Mesothelial cell of epicardium (in vitro differentiated cells): ENCODE measurements at places on chromosomes 5 and 9. TPM values are rescaled to one million over a fixed set of nuclear protein-coding genes. Genes with fewer than 3 reads are reported as not detected.

- peaks cover 10% of the 10 kb centered on the region for H3K4me1 ChIP-seq
- no peak for DNase-seq
- H3K4me3 ChIP-seq, result no peak overlapping the region
- H3K27me3 ChIP-seq, result no peaks in the 10 kb centered on the region
- no peak overlapping the region for H3K27ac ChIP-seq
These were observed 21.1 kb downstream of the ORM2 start for GRCh38 chr9:114350636-114351401.

DNA sequence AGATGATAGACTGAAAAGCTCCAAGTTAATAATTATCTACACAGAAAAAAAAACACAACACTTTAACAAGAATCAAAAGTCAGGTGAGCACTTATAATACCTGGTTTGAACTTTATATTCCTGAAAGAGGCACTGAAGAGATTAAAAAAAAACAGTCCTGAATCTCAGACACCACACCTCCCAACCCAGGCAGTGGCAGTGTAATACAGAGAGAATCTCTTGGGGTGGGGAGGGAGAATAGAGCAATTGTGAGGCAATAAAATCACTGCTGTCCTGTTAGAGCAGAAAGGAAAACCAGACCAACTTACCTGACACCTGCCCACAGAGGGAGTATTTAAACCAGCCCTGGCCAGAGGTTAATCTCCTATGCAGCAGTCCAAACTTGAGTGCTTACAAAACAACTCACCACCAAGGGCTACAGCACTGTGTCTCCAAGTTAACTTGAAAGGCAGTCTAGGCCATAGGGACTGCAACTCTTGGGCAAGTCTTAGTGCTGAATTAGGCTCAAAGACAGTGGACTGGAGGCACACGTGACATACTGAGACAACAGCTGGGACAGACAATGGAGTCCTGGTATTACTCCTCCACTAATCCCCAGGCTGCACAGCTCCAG is 54.2 kb downstream of the SLCO4C1 start:
- DNase-seq, result no peak
- no peak overlapping the region for H3K27ac ChIP-seq
- H3K4me3 ChIP-seq, result no peak overlapping the region
- H3K4me1 ChIP-seq, result no peaks in the 10 kb centered on the region

GRCh38 chr5:9239071-9239470 is 306.8 kb downstream of the SEMA5A start:
- no peak overlapping the region for H3K4me3 ChIP-seq
- no peak overlapping the region for H3K27ac ChIP-seq
- no peaks in the 10 kb centered on the region for H3K27me3 ChIP-seq
- no peak for DNase-seq
- H3K4me1 ChIP-seq, result peaks cover 36% of the 10 kb centered on the region

DNA sequence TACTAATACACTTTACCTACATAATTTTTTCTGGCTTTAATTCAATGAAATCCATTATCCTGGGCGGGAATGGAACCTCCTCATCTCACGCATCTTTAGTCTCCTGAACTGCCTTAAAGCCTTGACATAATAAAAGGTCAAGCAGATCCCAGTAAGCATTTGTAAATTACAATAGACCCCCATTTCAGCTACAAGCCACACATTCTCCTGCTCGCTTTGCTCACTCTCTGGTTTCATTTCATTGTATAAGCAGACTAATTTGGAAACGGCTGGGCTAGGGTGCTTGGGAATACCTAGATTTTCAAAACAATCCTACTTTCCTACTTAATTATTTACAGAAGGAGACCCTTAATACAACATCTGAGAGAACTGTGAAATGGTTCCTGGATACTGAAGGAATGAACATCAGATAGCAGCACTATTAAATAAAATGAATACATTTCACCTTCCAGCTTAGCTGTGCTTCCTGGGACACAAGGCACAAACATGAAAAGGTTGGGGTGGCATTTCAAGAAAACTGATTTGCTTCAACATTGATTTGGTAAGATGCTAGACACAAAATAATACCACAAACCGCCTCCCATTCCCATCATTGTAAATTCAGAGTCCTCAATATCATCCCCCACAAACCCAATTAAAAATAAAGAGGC is 1.5 kb downstream of the JAKMIP2 start:
- H3K4me3 ChIP-seq, result peak overlapping the region; percentile 2
- DNase-seq, result no peak
- peaks cover 6% of the 10 kb centered on the region for H3K27me3 ChIP-seq

GRCh38 chr5:87048156-87048555 is 219.5 kb upstream of the RASA1 start:
- H3K4me3 ChIP-seq, result no peak overlapping the region
- no peak overlapping the region for H3K27ac ChIP-seq
- no peaks in the 10 kb centered on the region for H3K27me3 ChIP-seq
- no peaks in the 10 kb centered on the region for H3K4me1 ChIP-seq
- H3K36me3 ChIP-seq, result peaks cover 5% of the 10 kb centered on the region

DNA sequence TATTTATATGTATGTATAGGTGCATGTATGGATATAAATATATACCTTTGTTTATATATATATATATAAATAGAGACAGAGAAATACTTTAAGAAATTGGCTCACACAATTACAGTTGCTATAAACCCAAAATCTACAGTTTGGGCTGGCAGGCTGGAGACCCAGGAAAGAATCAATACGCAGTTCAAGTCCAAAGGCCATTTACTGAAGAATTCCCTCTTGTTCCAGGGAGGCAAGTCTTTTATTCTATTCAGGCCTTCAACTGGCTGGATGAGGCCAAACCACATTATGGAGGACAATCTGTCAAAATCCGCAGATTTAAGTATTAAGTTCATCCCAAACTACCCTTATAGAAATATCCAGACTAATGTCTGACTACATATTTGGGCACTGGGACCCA is 144.7 kb downstream of the ARL15 start:
- H3K27me3 ChIP-seq, result peaks cover 2% of the 10 kb centered on the region
- peaks cover 7% of the 10 kb centered on the region for H3K4me1 ChIP-seq
- no peak overlapping the region for H3K27ac ChIP-seq
- no peak overlapping the region for H3K4me3 ChIP-seq

DNA sequence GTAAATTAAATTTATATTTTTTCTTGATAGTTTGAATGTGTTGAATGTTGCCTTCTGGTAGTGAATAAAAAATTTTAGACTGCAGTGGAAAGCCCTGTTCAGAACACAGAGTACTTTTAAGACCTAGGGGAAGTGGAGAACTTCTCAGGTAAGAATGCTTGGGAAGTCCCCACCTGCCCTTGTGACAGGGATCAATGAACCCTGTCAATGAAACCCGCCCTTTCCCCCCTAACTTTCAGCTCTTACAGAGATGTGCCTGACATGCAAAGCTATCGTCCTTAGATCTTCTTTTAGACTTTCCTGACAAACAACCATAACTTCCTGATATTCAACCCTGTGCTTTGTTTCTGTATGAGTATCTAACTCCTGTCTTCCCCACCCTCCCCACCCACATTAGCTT is 562.7 kb downstream of the TLE4 start:
- H3K27me3 ChIP-seq, result peaks cover 6% of the 10 kb centered on the region
- no peak for DNase-seq
- no peak overlapping the region for H3K4me3 ChIP-seq
- no peaks in the 10 kb centered on the region for H3K4me1 ChIP-seq

DNA sequence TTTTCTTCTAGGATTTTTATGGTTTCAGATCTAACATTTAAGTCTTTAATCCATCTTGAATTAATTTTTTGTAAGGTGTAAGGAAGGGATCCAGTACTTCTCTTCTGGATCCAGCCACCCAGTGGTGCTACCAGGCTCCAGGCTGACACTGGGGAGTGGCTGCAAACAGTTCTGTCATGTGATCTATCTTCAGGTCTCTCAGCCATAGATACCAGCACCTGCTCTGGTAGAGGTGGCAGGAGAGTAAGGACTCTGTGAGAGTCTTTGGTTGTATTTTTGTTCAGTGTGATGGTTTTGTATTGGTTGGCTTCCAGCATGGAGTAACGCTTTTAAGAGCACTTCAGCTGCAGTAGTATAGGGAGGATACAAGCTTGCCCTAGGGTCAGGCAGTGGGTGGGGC is 205.9 kb downstream of the FGF10 start:
- no peak for DNase-seq
- H3K36me3 ChIP-seq, result no peaks in the 10 kb centered on the region
- H3K4me3 ChIP-seq, result no peak overlapping the region
- no peaks in the 10 kb centered on the region for H3K27me3 ChIP-seq

GRCh38 chr5:10532421-10532820 is 31.4 kb upstream of the ANKRD33B start:
- H3K27me3 ChIP-seq, result no peaks in the 10 kb centered on the region
- no peak overlapping the region for H3K27ac ChIP-seq
- no peak for DNase-seq
- peaks cover 27% of the 10 kb centered on the region for H3K4me1 ChIP-seq
- H3K36me3 ChIP-seq, result no peaks in the 10 kb centered on the region

- DNase-seq, result no peak
- H3K27me3 ChIP-seq, result no peaks in the 10 kb centered on the region
- H3K36me3 ChIP-seq, result no peaks in the 10 kb centered on the region
- H3K4me3 ChIP-seq, result no peak overlapping the region
- peaks cover 20% of the 10 kb centered on the region for H3K4me1 ChIP-seq
- no peak overlapping the region for H3K27ac ChIP-seq
These were observed 138.3 kb downstream of the BASP1 start for GRCh38 chr5:17355586-17356346.

- H3K36me3 ChIP-seq, result peaks cover 45% of the 10 kb centered on the region
- H3K27me3 ChIP-seq, result no peaks in the 10 kb centered on the region
- H3K4me3 ChIP-seq, result no peak overlapping the region
- no peak overlapping the region for H3K27ac ChIP-seq
These were observed 12.9 kb downstream of the MACROH2A1 start for GRCh38 chr5:135386096-135386495.

- H3K4me3 ChIP-seq, result no peak overlapping the region
- no peak overlapping the region for H3K27ac ChIP-seq
- no peaks in the 10 kb centered on the region for H3K36me3 ChIP-seq
- no peak for DNase-seq
These were observed 81.5 kb downstream of the RGS3 start for GRCh38 chr9:113545068-113545467.

DNA sequence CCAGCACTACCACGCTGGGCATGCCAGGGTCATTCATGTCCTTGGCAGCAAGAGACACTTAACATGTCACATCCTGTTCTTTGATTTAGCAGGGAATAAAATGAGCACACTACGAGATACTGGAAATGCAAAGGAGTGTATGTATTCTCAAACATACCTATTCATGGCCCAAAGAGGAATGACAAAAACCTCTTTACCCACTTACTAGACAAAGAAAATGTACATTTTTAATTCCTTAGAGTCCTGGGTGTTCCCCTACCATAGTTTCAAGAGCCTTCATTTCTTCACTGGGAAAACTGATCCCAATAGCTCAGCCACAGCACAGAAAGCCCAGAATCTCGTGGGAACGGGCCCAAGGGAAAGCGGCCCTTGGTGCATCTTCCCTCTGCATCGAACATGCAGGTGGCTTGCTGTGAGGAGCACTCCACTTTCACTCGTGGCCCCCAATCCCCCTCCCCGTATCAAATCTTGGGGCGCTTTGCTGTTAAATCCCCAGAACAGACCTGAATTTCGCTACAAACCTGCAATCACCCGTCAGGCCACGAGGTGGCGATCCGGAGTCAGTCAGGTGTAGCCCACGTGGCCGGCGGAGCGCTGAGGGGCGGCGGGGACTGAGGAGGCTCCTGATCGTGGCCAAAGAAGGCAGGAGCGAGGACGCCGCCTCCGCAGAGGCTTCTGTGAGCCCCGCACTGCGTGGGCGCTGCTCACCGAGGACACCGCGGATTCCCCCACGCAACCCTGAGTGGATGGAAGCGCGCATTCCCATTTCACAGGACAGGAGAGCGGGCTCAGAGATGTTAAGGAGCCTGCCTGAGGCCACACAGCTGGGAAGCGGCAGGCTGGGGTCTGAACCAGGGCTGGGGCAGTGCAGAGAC is 91.4 kb downstream of the LMX1B start:
- peak overlapping the region; percentile 24 for H3K4me3 ChIP-seq
- DNase-seq, result peak; percentile 71
- H3K27ac ChIP-seq, result peak overlapping the region; percentile 48
- no peaks in the 10 kb centered on the region for H3K36me3 ChIP-seq
- peaks cover 44% of the 10 kb centered on the region for H3K4me1 ChIP-seq

DNA sequence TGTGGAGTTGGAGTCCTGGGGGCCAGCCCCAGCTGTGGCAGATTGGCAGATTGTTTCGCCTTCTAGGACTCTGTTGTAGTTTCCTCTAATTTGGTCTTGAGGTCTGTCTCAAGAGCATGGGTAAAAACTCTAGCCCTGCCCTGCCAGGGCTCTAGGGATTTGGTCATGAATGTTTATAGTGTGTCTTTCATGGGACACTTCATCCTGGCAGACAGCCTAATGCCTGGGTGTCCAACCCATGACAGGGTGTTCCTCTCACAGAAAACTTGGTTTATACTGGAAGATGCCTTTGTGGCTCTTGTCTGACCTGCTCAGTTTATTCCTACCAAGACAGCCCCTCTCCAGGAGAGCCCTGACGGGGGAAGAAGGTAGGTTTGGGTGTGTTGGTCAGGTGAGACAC is 45.5 kb downstream of the GALNT12 start:
- H3K36me3 ChIP-seq, result no peaks in the 10 kb centered on the region
- H3K4me3 ChIP-seq, result no peak overlapping the region
- no peaks in the 10 kb centered on the region for H3K27me3 ChIP-seq
- peaks cover 39% of the 10 kb centered on the region for H3K4me1 ChIP-seq

The RNF44 gene
- 161 to 169 TPM (median 169 TPM) in 3 replicates for total RNA-seq

The GABRA1 gene
- total RNA-seq, result not detected in 3 replicates

The PFN3 gene
- not detected in 3 replicates for total RNA-seq

The CATSPER3 gene
- 1.1 to 1.5 TPM (median 1.4 TPM) in 3 replicates for total RNA-seq

The CTNND2 gene
- total RNA-seq, result 6.0 to 7.9 TPM (median 7.8 TPM) in 3 replicates

The LCN9 gene
- 0.97 to 1.7 TPM (median 1.4 TPM) in 3 replicates for total RNA-seq

The TRIM7 gene
- total RNA-seq, result 0.57 to 0.72 TPM (median 0.62 TPM) in 3 replicates

The SMC2 gene
- 19.3 to 22.6 TPM (median 20.1 TPM) in 3 replicates for total RNA-seq

The KLF9 gene
- 3.4 to 3.7 TPM (median 3.6 TPM) in 3 replicates for total RNA-seq

The ZNF883 gene
- 8.6 to 11.5 TPM (median 11.2 TPM) in 3 replicates for total RNA-seq

The PPP3R2 gene
- total RNA-seq, result 0.34 to 0.38 TPM (median 0.34 TPM) in 3 replicates

The PCDHB16 gene
- 23.5 to 24.6 TPM (median 24.4 TPM) in 3 replicates for total RNA-seq

The BRINP1 gene
- total RNA-seq, result 11.4 to 13.2 TPM (median 13.0 TPM) in 3 replicates

The FAXDC2 gene
- 30.6 to 33.9 TPM (median 33.8 TPM) in 3 replicates for total RNA-seq
